ENCODE measurements at places on chromosomes 12 and 14.

DNA sequence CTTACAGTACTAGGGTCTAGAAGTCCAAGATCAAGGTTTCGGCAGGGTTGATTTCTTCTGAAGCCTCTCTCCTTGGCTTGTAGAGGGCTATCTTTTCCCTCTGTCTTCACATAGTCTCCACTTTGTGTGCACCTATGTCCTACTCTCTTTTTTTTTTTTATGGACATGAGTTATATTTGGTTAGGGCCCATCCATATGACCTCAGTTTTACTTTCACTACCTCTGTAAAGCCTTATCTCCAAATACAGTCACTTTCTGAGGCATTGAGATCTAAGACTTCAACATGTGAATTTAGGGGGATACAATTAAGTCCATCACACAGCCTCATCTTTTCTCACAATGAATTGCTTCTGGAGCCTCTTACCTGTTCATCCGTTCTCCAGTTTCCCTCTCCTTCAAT lies 5.9 kb upstream of the SPTB start:
- no peak for DNase-seq

DNA sequence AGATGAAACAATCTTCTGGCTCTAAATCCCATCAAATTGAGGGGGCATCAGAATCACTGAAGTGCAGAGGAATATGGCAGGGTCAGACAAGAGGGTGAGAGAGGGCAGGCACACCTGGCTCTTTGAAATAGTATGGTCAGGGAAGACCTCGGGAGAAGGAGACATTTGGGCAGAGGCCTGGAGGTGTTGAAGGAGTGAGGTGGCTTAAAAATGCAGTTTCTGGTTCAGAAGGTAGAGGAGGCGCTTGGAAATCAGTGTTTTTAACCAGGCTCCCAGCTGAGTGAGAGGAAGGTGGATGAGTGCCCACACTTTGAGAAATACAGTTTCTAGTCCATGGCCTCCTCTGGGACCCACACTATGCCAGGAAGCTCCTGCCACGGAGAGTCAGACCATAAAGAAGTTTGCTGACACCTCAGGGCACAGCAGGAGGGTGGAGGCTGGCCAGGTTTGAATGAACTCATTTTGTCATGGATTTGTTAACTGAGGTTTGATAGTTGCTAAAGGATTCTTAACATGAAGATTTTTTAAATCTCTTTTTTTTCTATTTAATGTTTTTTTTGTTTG lies 20.1 kb downstream of the NID2 start:
- no peak for DNase-seq

DNA sequence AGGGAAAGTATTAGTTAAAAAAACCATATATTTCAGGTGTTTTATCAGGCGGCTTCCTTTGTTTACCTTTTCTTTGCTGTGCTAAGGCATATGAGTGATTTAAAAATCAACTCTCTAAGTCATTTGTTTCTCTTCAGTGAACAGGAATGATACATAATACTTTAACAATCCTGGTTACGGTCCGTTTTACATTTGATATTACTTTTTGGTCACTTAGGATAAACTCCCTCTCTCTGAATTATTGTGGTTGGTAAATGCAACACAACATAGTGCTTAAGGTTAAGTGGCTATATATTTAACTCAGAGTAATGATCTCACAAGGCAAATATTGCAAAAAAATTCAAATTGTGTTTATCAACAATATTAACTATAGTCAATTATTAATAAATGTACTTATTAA lies 32.7 kb upstream of the AKAP6 start:
- DNase-seq, result no peak

GRCh38 chr12:44500423-44500822 lies 375.7 kb downstream of the NELL2 start:
- DNase-seq, result no peak

DNA sequence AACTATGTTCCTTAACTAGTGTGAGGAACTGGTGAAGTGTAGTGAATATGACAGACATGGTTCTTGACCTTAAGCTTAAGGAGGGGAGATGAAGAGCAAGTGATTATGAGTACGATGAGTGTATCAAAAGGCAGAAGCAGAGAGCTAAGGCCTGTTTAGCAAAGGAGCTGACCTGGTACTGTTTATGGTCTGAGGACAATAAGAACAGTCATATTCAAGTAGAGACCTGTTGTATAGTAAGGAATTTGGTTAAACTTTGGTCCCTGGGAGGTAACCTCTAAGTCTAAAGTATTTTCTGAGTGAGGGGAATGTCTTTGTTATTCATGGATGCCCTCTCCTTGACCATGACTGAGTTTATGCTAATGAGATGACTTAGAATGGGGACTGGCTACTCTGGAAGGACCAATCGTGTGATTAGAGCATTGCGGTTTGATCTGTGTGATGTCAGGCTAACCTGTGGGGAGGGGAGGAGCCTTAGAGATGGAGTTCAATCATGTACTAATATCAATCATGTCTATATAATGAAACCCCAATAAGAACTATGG lies 389.3 kb downstream of the BMP4 start:
- DNase-seq, result no peak

DNA sequence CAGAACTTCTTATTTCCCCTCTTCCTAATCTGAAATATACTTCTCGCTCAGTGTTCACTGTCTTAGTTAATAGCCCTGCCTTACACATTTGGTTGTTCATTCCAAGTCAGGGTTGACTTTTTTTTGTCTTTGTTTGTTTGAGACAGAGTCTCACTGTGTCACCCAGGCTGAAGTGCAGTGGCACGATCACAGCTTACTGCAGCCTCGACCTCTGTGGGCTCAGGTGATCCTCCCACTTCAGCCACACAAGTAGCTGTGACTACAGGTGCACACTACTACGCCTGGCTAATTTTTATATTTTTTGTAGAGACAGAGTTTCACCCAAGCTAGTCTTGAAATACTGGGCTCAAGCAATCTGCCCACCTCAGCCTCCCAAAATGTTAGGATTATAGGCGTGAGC lies 42.3 kb upstream of the PRPF39 start:
- no peak for DNase-seq

GRCh38 chr12:121240484-121241101 lies 30.7 kb downstream of the P2RX4 start:
- DNase-seq, result no peak

DNA sequence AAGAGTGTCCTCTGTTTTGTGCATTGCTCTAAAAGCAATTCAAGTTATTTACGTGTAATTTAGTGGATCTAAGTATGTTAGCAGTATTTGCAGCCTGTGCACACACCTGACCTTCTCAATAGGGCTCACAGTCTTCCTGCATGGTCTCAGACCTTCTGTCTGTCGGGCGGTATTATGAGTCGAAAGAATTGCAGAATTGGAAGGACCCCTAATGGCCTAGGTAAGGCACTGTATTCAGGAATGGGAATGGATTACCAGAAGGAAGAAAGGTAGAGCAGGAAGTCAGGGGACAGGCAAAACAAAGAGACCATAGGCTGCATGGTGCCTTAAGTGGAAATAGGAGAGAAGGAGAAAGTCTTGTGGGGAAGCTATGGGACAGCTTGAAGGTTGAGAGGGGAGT lies 341.6 kb downstream of the VRK1 start:
- DNase-seq, result no peak

- no peak for DNase-seq
These were observed 2.0 kb upstream of the CACNB3 start for GRCh38 chr12:48816143-48816854.

GRCh38 chr14:76971549-76971948 lies 57.0 kb downstream of the IRF2BPL start:
- no peak for DNase-seq

GRCh38 chr12:53123578-53124351 lies 20.5 kb downstream of the SOAT2 start:
- no peak for DNase-seq

DNA sequence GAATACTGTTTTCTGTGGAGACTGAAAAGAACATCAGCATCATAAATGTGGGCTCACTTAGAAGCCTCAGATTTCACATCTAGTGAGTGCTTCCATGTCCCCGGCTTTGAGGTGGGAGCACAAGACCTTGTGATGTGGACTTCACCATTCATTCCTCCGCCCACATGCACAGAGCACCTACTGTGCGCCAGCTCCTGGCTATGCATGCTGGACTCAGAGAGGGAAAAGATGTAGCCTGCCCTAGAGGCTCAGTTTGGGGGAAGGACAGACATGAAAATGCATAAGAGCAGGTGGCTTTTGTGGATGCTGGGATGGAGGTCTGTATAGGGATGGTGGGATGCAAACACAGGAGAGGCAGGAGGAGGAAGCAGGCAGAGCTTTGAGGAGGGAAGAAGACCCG lies 65.0 kb downstream of the SERPINA3 start:
- DNase-seq, result no peak

GRCh38 chr12:13033476-13033875 lies 10.7 kb upstream of the FAM234B start:
- no peak for DNase-seq

DNA sequence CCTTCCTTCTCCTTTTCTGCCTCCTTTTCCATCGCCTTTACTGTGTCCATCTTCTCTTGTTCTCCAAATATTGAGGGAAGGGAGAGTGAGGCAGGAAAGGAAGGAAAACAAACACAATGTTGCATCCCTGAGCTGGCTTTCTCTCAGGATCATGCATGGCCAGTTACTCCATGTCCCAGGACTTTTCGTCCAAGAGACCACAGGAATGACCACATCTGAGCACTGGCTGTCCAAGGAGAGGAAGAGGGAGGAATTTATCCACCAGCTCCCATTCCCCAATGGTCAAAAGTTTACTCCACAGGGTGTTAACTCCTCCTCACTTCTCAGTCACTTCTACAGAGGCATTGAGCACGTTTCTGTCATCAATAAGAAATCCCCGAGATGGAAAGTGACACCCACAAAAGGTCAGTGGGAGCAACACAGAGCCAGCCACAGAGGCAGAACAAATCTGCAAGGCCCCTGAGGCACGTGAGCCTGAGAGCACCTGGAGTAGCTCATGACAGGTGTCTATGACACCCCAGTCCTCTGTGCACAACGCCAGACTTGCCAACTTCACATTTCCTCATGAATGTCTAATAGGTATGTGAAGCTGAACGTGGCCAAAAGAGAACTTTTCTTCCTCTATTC lies 177.3 kb upstream of the NUDT4 start:
- no peak for DNase-seq

- no peak for DNase-seq
These were observed 84.0 kb downstream of the TMCC3 start for GRCh38 chr12:94566345-94566744.

- DNase-seq, result no peak
These were observed 11.2 kb downstream of the LGMN start for GRCh38 chr14:92737206-92737605.

- DNase-seq, result peak; percentile 52
These were observed 1.5 kb downstream of the FKBP4 start for GRCh38 chr12:2796187-2796666.

GRCh38 chr14:104075530-104076151 lies 9.9 kb upstream of the ASPG start:
- no peak for DNase-seq

DNA sequence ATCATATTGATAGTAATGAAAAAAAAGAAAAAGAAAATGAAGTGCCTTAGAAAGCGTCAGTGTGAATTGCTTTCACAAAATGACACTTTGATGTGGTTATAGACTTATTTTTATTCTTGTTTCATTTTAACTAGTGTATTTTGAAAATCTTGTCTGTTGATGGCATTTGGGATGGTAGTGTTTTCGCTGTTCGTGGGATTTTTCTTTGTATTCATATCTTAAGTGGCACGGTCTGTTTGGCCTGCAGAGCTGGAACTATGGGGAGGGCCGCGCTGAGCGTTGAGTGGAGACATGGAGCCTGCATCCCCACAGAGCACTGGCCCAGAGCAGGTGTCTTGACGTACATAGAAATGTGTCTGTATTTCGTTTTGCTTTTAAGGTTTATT lies 61.6 kb downstream of the WDR20 start:
- no peak for DNase-seq

DNA sequence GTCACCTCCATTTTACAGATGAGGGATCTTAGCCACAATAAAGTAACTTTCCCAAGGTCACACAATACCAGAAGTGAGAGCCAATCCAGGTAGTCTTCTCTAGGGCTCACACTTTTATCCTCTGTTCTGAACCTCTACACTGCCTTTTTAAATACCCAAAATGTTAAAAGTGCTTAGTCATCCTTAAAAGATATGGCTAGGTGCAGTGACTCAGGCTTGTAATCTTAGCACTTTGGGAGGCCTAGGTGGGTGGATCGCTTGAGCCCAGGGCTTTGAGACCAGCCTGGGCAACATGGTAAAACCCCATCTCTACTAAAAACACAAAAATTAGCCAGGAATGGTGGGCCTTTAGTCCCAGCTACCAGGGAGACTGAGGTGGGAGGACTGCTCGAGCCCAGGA lies 104.1 kb upstream of the PPP4R3A start:
- DNase-seq, result no peak

DNA sequence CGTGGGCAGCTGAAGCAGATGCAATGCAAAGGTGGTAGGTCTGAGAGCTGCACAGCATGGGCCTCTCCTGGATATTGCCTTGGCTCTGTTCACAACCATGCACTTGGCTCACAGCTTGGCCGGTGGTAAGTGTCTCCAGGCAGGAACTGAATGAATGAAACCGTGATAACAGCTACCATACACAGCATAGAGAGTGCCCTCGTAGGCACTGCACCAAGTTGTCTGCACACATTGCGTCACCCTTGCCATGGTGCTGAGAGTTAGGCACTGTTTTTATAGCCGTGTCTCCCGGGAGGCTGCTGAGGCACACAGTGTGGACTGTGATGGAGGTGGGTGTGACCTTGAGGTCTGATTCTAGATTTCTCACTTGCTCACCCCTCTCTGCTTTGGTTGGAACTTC lies 157.6 kb upstream of the VASH1 start:
- DNase-seq, result no peak

DNA sequence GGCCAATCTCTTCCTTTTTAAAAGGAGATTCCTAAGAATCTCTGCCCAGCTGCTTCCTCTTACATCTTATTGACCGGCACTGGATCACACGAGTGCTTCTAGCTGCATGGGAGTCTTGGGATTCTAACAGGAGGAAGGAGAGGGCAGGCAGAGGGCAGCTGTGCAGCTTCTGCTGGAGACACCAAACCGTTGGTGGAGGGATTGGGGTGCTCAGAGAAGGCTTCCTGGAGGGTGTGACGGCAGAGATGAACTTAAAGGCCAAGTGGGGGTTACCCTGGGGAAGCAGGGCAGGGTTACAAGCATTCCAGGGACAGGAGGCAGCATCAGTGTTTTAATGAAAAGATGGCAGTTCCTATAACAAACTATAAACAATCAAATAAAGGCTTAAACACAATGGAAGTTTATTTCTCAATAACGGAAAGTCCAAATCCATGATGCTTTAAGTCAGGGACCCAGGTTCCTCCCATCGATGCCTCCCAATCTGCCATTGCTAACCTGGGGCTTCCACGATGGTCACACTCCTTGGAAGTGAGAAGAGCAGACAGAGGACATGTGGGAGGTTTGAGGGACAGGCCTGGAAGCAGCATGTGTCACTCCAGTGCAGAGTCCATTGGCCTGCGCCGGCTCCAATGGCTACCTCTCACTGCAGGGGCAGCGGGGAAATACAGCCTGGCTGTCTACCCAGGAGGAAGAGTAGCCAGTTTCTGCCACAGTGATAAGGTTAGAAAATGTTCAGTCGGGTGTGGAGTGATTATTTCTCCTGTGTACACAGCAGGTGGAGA lies 53.1 kb upstream of the DDX11 start:
- DNase-seq, result no peak
